ENCODE measurements at places on chromosomes 2 and 18.

DNA sequence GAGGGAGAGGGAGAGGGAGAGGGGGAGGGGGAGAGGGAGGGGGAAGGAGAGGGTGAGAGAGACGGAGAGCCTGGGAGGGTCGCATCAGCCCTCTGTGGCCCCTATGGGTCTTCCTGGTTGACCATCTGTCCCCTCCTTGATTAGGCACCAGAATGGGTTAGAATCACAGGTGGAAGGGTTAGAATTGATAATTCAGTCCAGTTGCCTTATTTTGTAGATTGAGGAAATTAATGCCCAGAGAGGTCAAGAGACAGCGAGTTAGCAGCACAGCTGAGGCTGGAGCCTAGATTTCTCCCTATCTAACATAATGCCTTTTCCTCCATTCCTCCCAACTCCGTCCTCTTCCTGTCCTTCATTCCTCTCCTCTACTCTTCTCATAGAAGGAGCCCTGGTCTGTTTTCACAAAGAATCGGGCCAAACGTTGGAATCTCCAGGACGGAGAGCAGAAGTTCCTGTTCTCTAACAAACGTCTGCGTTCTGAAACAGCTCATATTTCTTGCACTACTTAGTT is 338 bp upstream of the THUMPD2 start:
- DNase-seq: no peak

DNA sequence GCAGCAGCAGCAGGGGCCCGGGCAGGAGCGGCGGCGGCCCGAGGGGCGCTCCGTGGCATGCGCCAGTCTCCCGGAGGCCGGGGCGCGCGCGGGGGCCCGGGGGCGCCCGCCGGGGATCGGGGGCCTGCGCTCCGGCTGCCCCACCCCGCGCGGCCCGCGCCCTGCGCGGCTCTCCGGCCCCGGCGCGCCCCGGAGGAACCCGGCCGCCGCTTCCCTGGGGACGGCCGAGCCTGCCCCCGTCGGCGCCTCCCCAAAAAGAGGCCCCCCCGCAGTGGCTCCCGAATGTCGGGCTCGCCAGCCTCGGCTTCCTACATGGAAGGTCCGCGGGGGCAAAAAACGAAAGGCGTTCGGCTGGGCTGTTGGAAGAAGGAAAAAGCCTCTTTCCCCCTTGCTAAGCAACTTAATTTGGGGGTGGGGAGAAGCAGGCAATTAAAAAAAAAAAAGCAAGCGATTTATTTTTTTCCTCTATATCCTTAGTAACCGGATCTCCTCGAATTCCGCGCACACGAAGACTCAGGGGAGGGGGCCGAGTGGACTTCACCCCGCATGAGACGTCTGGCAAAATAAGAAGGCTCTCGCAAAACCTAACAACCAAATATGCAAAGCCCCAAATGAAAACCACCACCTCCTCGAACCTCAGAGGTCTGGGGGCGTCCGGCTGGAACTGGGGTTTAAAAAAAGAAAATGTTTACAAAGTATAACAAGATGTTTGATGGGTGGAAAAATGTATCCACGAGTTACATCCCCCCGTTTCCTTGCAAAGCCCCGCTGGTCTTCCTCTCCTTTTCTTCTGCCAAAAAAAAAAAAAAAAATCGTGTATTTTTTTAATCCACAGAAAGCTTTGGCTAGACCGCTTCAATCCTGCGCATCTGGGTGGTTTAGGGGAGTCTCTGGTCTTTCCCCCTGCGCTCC is at the start of gene SMAD7:
Gene SMAD7, minus strand, starts transcription at position 430 of the 912 bp plus-strand sequence. CDS start 541 bp downstream, outside the sequence.
- DNase-seq: no peak

- no peak for DNase-seq
These were observed 268.9 kb downstream of the NDUFA10 start for GRCh38 chr2:239756031-239756789.

DNA sequence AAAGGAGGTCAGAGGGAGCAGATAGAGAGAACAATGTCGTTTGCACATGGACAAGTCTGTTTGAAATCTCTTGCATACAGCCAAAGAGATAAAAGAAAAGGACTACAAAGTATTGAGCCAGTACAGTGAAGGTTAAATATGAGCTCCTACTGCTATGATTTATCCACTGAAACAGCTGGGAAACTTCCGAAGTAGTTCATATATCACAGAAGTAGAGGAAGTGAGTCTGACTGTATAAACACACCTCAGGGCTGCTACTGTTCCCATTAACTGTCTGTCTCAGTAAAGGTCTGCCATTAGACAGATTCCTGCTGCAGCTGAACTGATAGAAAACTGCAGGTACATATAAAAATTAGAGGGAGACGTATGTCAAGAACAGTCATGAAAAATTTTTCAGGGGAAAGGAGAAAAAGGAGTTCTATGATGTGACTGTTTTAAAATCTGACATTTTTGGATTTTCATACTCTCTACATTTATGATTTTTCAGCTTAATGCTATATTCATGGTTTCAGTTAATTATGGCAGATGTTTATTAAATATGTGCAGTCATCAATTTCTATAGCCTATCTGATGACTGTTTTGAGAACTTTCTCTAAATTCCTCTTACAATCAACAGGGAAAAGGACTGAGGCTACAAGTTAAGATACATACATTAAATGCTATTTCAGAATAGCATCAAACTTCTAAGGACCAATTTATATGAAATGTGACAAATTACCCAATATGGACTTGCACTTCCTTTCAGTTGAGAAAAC is 364.7 kb downstream of the ERBB4 start:
- no peak for DNase-seq

DNA sequence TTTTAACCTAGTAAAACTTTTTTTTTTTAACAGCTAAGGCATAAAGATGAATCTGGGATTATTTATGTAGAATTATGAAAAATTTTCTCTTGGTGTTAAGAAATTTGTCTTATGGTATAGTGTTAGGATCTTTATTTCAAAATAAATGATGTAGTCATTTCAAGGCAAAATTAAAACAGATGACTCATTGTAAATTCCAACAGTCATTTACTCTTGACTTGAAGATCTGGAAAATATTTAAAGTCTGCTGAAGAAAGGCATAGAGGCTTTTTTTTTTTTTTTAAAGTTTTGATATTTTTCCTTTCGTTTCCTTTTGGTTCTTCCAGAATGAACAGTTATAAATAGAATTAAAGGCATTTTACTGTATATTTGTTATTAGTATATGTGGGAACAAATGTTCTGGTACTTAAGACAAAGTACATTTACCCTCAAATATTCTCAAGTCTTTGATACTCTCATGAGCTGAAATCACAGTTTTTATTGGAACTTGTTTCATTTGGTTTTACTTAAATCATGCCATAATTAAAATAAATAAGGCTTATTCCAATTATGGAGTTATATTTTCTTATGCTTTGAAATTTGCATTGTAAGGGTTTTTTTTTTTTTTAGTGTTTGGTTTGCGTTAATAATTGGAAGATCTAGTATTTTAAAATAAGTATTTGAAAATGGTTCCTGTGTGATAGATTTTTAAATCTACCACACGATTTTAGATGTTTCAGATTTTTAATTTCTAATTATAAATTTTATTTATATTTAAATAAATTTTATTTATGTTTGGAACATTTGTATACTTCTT is 29.9 kb downstream of the GLS start:
- DNase-seq: no peak

GRCh38 chr2:168626096-168626495 is 170.0 kb downstream of the CERS6 start:
- no peak for DNase-seq

DNA sequence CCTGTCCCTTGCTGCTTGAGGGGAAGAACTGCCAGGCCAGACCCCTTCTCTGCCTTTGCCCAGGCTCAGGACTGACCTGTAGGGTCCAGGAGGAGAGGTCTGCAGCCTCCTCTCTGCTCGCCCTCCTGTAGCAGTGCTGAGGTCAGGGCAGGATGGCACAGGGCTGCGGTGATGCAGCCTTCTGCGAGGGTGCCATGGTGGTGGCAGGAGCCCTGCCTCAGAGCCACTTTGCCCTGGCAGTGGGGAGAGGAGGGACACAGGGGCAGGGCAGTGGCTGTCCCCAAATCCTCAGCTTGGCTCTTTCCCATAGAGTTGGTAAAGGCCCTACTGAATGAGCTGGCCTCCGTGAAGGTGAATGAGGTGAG is 884 bp downstream of the PROM2 start:
- DNase-seq: no peak

DNA sequence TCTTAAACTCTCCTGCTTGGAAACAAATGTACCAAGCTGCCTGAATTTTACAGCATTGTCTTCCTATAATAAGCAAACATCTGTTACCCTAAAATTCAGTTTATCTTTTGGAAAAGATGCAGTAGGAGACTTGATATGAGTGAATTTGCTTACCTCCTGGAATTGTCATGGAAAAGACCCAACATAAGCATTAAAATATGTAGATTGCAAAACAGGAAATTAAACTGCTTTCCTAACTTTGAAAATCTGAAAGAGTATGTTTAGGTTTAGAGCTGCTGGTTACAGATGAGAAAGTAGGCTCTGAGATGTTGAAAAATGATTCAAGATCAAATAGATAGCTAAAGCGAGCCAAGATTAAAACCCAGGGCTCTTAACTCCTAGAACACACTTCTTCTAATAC is 316.5 kb downstream of the SOX11 start:
- DNase-seq: no peak

- DNase-seq: no peak
These were observed 25.5 kb downstream of the TTR start for GRCh38 chr18:31617031-31617717.

GRCh38 chr2:234691968-234692955 is 195.4 kb upstream of the ARL4C start:
- no peak for DNase-seq

DNA sequence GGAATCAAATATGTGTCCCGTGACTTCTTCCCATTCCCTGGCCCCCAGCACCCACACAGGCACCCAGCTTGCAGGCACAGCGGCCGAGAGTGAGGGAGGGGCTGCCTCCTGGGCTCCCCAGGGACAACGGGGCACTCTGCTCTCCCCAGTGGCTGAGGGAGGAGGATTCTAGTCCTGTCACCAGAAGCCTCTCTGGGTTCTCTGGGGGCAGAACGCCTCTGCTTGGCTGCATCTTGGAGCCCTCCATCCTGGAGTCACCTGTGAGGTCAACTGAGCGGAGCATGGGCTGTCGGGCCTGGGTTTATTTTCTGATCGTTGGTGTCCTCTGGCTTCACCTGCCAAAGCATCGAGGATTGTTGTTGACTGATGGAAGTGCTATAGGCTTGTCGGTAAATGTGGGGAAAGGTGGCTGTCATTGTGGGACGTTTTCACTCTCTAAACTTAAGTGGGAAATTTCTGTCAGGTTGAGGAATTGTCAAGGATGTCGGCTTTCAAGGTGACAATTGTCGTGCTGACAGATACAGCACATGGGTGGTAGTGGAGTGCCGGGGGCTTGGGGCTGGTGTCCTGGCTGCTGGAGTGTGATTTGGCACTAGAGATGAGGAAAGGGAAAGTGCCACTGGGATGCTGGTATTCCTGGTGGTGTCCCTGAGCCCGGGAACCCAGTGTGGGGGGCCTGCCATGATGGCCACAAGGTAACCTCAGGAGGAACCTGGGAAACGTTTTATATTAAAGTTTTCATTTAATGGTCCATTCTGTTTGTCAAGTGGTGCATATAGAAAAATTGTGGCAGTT is 13.6 kb downstream of the SH3RF3 start:
- no peak for DNase-seq
